Immature natural killer cell (primary cell): ENCODE measurements at places on chromosomes 3 and 15.
A peak's percentile ranks its signal among the peaks of the same experiment; 100 is the strongest.

- no peak for DNase-seq
- no peaks in the 10 kb centered on the region for H3K4me1 ChIP-seq
- H3K4me3 ChIP-seq, result no peak overlapping the region
- H3K27ac ChIP-seq, result no peak overlapping the region
Measured at GRCh38 chr3:195823280-195823679, 11.6 kb upstream of the MUC4 start.

DNA sequence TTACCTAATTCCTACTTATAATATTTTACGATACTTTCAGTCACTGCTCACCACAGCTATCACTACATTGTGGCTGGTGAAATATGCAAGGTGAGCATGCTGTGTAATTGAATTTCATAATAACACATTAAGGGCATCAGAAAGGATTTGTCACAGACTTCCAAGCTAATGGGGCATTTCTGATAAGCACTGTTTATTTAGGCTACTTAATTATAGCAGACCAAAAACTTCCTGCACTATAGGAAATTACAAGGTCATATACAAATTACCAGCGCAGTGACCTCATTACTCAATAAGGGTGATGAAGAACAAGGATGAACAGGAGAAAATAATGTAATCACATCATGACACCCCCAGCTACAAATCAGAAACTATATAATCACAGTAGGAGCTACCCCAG, 88.6 kb upstream of the FAM3D start:
- no peaks in the 10 kb centered on the region for H3K36me3 ChIP-seq
- no peaks in the 10 kb centered on the region for H3K4me1 ChIP-seq
- H3K4me3 ChIP-seq, result no peak overlapping the region
- H3K27ac ChIP-seq, result no peak overlapping the region

GRCh38 chr15:65176056-65176455, 9.1 kb downstream of the CLPX start:
- H3K36me3 ChIP-seq, result peaks cover 3% of the 10 kb centered on the region
- H3K4me1 ChIP-seq, result peaks cover 2% of the 10 kb centered on the region
- no peak overlapping the region for H3K4me3 ChIP-seq
- peak overlapping the region; percentile 26 for H3K27ac ChIP-seq
- DNase-seq, result no peak
- no peaks in the 10 kb centered on the region for H3K27me3 ChIP-seq

DNA sequence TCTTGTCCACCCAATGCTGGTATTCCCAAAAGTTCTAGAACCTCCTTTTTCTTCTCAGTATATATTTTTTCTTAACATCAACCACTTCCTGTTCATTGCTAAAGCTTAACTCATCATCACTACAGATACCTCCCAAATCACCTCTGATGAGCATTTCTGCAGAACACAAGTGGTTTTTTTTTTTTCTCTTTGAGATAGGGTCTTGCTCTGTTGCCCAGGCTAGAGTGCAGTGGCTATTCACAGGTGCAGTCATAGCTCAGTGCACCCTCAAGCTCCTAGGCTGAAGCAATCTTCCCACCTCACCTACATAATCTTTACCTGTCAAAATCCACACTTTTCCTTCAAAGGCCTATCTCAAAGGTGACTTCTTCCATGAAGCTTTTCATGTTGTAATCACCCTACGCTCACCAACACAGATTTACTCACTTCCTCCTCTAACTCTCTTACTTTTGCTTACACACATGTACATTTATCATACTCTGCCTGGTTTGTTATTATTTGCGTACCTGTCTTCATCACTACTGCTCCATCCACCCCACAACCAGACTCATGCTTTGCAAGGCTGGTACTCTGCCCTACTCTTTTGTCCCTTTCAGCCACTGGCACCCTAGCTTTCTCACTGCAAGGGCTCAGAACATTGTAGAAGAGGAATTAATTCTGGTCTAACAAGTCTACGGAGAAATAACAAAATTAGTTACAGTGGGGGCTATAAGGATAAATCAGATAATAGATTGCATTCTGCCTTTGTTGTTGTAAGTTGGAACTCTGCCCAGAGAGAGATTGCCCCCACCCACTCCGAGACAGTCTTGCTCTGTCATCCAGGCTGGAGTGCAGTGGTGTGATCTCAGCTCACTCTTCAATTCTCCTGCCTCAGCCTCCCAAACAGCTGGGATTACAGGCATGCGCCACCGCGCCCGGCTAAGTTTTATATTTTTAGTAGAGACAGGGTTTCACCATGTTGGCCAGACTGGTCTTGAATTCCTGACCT, 27.5 kb downstream of the HERC1 start:
- DNase-seq, result no peak
- no peaks in the 10 kb centered on the region for H3K27me3 ChIP-seq
- peaks cover 96% of the 10 kb centered on the region for H3K4me1 ChIP-seq
- no peaks in the 10 kb centered on the region for H3K36me3 ChIP-seq

DNA sequence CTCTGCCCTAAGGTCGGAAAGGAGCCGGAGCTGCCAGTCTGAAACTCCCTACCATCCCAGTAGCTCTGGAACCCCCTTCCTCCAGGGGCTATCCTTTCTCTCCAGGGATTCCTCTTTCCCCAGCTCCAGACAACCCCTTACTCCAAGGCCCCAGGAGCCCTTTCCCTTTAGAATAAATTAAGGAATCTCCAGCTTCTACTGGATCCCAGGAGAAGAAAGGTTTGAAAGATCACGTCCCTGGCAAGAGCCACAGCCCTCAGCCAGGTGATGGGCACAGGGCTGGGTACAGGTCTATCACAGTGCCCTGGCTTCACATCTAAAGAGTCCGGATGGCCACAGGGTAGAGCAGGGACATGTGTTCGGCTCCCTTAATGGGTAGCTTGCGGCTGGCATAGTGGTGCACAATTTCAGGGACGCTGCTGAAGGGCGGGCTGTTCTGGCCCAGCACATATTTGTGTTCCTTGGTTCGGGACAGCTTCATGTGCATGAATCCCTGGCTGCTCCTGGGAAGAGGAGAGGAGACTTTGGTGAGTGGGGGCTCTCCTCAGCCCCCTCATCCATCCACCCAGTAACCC, 20.0 kb downstream of the SHF start:
- peak overlapping the region; percentile 60 for H3K4me3 ChIP-seq
- peaks cover 2% of the 10 kb centered on the region for H3K27me3 ChIP-seq
- no peaks in the 10 kb centered on the region for H3K36me3 ChIP-seq

DNA sequence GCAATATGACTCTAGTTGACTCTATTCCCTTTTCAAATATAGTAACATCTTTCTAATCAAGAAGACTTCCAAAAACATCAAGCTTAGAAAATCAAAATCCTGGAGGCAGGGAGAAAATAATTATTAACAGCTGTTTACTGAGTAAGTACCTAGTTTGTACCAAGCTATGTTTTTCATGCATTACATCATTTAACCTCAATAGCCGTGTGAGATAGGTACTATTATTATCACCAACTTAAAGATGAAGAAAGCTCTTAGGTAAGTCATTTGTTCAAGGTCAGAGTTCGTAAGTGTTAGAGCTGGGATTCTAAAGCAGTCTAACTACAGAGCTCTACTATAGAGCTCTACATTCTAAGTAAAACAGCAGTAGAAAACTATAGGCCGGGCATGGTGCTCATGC, 41.6 kb downstream of the GSK3B start:
- peak overlapping the region; percentile 69 for H3K27ac ChIP-seq
- H3K27me3 ChIP-seq, result no peaks in the 10 kb centered on the region
- no peak for DNase-seq
- H3K36me3 ChIP-seq, result no peaks in the 10 kb centered on the region
- H3K4me3 ChIP-seq, result peak overlapping the region; percentile 33
- H3K4me1 ChIP-seq, result peaks cover 98% of the 10 kb centered on the region

- DNase-seq, result no peak
- no peaks in the 10 kb centered on the region for H3K27me3 ChIP-seq
- no peak overlapping the region for H3K4me3 ChIP-seq
Measured at GRCh38 chr3:55200906-55201305, 273.0 kb upstream of the LRTM1 start.

DNA sequence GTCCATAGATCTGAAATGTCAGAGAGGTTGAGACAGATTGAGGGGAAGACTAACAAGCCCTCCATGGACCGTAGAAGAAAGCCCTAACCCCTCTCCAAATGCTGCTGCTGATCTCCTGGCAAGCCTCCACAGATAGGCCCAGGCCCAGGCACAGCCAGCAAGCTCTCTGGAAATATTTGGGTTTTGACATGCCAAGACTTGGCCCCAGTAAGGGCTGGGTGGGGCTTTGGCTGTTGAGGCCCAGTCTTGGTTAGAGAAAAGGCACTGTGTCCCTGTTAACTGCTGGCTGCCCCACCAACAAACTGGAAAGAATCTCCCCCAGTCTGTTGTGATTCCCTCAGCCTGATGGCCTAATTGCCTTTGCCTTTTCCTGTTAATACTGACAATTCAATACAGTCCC, 208.8 kb upstream of the CTDSPL start:
- no peak for DNase-seq
- H3K27ac ChIP-seq, result no peak overlapping the region
- H3K27me3 ChIP-seq, result peaks cover 2% of the 10 kb centered on the region
- H3K4me1 ChIP-seq, result no peaks in the 10 kb centered on the region
- no peaks in the 10 kb centered on the region for H3K36me3 ChIP-seq
- H3K4me3 ChIP-seq, result no peak overlapping the region
